Activated B cell treated with CpG ODN at 0.5 μM for 24 hours (primary cell): ENCODE measurements at places on chromosomes 5 and 9. TPM values are rescaled to one million over a fixed set of nuclear protein-coding genes. Genes with fewer than 3 reads are reported as not detected.

DNA sequence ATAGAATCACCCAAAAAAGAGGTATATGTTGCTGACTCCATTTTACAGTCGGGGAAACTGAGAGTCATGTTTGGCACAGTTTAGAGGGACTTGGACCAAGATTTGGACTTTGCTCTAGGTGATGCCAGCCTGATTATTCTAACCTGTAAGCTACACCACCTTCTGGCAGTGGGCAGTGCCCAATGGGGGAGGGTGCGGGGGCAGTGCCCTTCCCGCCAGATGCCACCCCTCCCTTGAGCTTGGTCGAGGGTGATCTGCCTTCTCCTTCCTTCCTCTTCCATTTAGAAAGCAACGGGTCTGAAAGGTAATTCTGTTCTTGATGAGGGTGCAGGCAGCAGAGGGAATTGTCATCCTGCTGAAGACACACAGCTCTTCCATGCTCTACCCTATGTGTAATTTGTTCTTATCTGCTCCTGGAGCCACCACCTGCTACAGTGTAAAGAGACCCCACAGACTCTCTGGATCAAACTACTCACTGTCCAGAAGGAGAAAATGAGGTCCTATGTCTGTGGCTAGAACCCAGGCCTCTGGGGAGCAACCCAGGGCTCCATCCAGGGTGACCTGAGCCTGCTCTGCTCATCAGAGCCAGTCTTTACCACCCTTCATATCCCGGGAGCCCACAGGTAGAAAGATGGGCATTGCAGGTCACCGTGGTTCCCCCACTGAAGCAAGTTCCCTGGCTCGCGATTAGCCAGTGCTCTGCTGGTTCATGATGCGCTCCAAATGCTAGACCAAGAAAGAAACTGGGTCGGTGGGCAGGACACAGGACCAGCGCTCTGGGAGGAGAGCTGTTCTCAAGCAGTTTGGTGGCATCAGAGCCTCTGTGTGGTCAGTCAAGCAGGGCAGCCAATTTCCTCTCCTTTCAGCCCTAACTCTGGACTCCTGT is 156.2 kb downstream of the RGS3 start:
- DNase-seq = no peak

Gene SPATA6L
- 0.53 TPM in 1 of 2 replicates, not detected in the other for total RNA-seq

DNA sequence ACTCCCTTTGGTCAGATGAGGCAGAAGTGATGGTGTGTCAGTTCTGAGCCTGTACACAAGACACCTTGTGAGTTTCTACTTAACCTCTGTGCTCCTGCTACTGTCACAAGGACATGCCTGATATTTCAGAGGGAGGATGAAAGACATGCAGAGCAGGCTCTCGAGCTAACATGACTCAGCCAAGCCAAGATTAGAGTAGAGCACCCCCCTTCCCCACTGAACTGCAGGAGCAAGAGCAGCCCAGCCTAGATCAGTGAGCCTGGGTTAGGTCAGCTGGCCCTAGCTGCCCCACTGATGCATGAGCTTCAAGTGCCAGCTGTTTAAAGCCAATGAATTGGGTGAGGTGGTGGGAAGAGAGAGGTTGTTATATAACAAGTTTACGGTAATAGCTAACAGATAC is 36.7 kb downstream of the BRINP1 start:
- DNase-seq = no peak

Gene S100Z
- 0.61 TPM in 1 of 2 replicates, not detected in the other for total RNA-seq

Gene IFNK
- not detected in 2 replicates for total RNA-seq

- DNase-seq = peak; percentile 27
Measured at GRCh38 chr5:42991404-42992087, 48.6 kb downstream of the ANXA2R start.

Gene GRXCR2
- total RNA-seq = not detected in 2 replicates

DNA sequence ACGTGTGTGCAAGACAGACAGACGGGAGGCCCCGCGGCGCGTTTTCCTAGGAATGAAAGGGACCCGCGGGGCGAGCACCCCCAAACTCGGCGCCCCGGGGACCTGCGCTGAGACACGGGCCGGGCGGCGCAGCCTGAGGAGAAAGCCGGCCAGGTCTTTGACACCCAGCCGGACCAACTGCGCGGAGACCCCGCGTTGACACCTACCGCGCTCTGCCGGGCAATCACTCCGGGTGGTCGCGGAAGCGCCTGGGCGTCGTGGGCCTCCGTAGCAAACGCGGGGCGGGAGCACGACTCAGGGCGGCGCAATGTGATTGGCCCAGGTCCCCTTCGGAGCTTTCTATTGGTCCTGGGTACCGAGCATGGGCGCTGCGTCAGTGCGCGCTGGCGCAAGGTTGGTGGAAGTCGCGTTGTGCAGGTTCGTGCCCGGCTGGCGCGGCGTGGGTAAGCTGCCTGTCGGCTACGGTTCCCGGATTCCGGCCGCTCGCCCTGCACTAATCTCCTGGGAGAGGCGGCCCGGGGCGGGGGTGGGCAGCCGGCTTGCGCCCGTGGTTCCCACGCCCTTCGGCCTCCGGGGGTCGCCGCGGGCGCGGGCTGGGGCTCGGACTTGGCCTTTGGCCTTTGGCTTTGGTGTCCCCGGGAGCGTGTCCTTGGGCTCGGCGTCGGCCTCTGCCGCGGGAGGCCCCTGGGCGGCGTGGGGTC is at the start of the genes FASTKD3 and MTRR:
Gene FASTKD3 (minus strand): TSS at position 259 of the 701 bp plus-strand sequence. CDS start 948 bp downstream, outside the sequence.
Gene MTRR (plus strand): TSS at position 376 of the 701 bp plus-strand sequence. CDS start 1,647 bp downstream, outside the sequence.
- DNase-seq = peak; percentile 80
